H7 (cell line): ENCODE measurements at places on chromosomes 6 and 20.

DNA sequence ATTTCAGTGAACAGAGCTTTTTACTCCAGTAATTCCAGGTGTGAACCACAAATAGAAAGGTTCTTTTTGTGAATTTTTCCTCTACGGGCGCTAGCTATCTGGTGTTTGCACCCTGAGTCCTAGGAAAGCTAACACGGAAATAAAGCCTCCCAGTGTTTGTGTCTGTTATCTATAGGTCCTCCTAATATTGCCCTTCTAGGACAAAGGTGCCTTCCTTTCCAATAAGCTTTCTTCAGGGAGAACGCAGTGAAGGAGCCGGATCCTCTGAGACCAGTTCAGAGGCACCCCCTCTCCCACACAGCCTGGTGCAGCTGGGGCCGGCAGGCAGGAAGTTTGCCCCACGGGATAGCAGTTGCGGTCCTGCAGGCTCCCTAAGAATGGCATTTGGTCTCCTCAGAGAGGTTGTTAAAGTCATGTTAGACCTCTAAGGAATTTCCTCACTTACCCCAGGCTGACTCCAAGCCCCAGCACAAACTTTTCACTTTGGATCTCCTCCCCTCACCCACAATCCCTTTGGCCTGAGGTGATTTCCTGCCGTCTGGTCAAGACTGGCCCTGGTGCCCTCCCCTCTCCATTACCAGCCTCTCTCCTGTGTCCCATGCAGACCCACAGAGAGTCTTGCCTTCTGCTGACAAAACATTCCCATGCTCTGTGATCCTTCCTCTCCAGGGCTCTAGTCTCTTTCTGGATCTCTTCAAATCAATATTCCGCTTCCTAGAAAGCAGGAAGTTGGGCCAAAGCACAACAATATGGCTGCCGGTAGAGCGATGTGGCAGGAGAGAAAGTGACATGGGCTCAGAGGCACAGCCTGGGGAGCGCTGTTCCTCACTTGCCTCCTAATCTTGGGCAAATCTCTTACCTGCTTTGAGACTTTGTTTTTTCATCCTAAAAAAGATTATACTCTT is 126.0 kb downstream of the MOXD1 start:
- DNase-seq, result no peak

DNA sequence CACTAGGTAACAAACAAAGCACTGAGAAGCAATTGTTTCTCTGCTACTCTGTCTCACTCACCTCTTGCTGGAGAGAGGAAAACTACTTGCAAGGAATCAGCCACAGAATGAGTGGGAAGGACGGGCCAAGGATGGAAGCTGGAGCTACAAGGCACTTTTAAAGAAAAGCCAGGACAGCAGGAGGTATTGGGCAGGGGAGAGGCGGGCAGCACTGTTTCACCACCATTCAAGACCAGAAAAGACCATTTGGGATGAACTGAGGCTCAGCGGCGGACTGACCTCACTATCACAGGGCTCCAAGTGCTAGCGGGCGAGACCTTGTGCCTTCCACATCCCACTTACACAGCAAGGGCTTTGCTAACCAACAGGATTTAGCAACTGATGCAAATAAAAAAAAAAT is 137.4 kb downstream of the IPCEF1 start:
- DNase-seq, result peak; percentile 9

GRCh38 chr20:4195499-4195898 is 180.1 kb upstream of the RNF24 start:
- peak; percentile 88 for DNase-seq

- DNase-seq, result peak; percentile 17
These were observed 47.1 kb downstream of the DST start for GRCh38 chr6:56595490-56596122.

DNA sequence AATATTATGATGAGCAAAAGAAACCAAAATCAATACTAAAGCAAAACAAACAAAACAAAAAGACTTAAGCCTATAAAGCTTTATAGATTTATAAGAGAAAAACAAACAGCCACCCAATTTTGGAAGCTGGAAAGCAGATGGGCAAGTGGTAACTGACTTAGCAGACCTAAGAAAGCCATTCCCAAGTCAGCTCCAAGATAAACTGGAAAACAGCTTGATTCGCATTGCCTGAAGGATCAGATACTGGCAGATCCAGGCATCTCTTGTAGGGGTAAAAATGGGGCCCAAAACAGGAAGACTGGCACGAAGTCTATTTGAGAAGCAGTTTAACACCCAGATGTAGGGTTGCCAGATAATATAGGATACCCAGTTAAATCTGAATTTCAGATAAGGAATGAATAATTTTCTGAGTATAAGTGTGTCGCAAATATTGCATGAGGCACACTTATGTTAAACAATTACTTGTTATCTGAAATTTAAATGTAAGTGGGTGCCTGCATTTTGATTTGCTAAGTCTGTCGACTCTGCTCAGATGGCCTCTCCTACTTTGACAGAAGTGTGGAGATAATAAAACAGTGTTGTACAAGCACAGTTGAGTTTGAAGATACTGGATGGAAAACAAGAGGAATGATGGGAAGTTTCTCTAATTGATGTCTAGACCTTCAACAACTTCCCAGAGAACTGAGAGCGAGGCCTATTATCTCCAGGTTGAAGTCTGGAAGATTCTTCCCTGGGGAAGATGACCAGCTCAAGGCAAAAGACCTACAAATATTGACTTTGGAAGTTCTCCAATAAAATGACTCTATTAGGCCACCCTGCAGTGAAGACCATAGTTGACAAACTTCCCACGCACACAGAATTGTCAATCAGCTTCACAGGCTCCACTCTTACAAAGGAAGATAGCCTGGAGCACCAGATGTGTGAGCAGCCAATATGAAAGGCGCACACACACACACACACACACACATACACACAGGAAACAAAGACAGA is 113.4 kb downstream of the FAM50B start:
- DNase-seq, result no peak

- DNase-seq, result peak; percentile 50
These were observed 85.1 kb downstream of the NCOA3 start for GRCh38 chr20:47586649-47587294.

DNA sequence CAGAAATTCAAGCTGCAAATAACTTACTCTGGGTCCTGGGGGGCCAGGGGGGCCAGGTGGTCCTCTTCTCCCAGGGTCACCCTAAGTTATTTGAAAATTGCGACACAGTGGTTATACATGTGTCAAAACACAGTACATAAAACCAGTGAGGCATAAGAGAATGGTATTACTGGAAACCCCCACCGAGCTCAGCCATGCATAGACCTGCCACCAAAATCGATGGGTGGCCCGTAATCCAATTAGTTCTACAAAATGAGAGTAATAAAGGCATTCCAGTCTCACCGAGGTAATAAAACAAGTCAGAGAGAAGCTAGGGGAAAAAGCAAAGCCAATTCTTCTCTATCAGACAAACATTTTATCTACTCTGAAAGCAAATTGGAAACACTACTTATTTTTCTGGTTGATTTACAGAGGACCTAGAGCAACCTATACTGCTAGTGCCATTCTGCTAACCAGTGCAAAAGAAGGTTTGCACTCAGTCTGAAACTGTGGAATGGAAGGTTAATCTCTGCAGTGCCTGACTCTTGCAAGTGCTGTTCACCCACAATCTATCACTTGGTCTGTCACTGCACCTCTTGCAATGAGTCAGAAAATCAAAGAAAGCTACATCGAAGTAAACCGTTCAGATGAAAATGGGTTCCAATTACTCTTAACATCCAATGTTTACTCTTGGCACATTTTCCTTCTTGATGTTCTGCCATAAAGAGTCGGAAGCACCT is 32.4 kb downstream of the COL9A1 start:
- no peak for DNase-seq

- no peak for DNase-seq
These were observed 11.6 kb upstream of the MOXD1 start for GRCh38 chr6:132412656-132413498.

DNA sequence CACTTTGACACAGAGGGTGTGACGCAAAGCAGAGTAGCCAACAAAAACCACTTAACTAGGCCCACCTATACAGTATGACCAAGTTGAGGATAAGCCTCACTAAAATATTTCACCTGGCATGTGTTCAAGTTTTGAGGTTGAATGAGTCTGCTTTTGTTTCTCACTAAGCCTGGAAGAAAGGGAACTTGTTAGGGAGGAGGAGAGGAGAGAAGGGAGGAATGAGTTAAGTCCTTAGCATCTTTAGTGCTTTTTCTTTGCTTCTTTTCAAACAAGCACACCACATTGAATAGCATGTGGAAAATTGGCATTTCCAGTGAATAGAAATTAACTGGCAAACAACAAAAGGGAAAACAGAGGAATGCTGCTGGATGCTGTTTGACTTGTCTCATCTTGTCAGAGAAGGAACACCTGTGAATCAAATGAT is 461.9 kb downstream of the GJA1 start:
- no peak for DNase-seq

DNA sequence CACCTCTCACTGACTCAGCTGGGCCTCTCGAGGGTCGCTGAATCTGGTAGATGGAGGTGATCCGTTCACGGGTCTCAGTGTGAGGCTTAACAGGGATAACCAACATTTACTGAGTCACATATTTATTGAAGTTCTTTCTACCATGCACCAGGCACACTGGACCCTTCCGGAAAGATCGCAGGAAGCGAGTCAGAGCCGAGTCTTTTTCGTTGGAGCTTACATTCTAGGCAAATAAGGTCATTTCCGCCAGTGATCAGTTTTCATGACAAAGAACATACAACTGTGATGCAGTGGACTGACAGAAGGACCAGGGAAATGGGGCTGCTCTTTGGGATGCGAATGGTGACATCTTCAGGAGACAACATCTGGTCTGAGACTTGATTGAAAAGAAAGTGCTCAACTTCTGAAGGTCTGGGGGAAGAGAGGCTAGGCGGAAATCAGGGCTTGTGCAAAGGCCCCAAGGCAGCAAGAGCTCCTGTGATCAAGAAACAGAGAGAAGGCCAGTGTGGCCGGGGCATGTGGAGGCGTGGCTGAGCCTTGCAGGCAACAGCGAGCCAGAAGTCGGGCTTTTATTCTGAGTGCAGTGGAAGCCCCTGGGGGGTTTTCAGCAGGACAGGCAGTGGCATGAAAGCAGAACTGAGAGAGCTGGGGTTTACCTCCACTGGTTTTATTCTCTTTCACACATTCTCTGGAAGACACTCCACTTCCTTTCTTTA is 56.7 kb downstream of the APCDD1L start:
- DNase-seq, result no peak

GRCh38 chr20:60332523-60332922 is 374.3 kb downstream of the CDH26 start:
- DNase-seq, result no peak

DNA sequence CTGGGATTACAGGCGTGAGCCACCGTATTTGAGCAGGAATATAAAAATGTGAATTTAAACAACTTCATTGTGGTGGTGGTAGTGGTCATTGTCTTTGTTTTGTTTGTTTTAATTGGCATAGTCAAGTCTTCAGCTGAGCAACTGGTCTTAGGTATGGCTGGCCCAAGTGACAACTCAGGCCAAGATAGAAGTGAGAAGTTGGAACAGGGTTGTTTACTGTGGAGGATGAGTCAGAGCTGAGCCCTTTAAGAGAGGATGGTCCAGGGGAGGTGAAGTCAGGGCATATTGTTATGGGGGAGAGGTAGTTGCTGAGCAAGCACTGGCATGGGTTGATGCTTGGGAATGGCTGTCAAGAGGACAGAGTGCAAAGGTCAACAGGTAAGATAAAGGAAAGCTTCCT is 308.2 kb downstream of the FARS2 start:
- no peak for DNase-seq

GRCh38 chr6:30893666-30894065 is 9.3 kb downstream of the DDR1 start:
- DNase-seq, result no peak

DNA sequence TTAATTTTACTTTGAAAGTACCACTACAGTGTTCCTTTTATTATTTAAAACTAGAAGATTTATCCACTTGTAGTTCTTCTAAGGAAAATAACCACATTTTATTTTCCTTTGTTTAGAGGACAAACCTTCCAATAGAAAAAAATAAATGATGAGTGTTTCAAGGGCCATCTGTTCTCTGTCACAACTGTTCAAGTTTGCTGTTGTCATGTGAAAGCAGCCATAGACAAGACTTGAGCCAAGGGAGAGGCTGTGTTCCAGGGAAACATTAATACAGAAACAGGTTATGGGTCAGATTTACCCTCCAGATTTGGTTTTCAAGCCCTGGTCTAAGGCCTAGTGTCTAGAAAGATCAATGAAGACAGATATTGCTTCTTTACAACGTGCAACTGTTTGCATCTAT is 463.6 kb downstream of the C6orf118 start:
- no peak for DNase-seq

GRCh38 chr20:7924692-7925091 is 15.6 kb downstream of the HAO1 start:
- no peak for DNase-seq

GRCh38 chr6:41467061-41467460 is 79.1 kb upstream of the FOXP4 start:
- DNase-seq, result no peak

DNA sequence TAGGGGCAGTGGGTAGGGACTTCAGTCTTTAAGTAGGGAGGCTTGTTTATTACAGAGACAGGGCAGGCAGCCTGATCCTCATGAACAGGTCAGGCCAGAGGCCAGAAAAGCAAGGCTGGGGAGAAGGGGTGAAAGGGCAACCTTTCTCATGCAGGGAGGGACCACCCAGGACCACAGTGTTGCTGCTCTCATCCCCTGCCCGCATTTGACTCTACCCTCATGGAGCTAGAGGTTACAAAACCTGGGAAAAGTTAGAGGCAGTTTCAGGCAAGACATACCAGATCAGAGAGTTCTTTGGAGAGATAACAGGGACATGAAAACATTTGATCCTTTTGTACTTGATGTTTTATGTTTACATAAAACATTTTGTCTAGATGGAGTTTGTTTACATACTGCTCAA is 38.1 kb downstream of the MDGA1 start:
- DNase-seq, result no peak

DNA sequence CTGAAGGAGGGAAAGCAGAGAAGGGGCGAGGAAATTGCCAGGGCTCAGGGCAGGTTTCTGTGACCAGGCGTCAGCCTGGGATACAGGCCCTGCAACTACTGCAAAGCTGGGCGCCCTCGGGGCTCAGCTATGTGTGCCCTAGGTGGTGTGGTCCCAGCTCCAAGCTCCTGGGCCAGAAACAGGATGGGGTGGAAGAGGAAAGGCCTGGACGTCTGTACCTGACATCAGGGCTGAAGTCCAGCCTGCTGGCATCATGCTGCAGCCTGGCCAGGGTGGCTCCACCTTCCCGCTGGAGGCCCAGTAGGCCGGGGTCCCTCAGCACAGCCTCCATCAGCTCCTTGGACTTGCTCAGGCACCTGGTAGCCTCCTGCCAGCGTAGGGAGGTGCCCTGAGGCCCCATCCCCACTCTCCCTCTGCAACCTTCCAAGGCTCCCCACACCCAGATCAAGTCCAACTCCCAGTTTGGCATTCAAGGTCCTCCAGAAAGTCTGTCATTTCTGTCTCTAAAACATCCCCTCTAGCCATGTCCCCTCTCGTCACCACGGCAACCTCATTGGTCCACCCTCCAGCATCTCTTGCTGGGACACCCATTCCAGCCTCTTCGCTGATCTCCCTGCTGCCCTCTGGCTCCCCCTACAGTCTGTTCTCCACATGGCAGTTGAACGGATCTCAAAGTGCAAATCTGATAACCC is 38.2 kb downstream of the KIAA1755 start:
- DNase-seq, result peak; percentile 90

- no peak for DNase-seq
These were observed 159.7 kb upstream of the KCNG1 start for GRCh38 chr20:51182571-51182970.

GRCh38 chr6:90541221-90541620 is 45.7 kb downstream of the MAP3K7 start:
- DNase-seq, result no peak
